ENCODE measurements at places on chromosomes 12 and 14.
A peak's percentile ranks its signal among the peaks of the same experiment; 100 is the strongest.

- DNase-seq: no peak
These were observed 142.6 kb upstream of the NCOR2 start for GRCh38 chr12:124709722-124710687.

DNA sequence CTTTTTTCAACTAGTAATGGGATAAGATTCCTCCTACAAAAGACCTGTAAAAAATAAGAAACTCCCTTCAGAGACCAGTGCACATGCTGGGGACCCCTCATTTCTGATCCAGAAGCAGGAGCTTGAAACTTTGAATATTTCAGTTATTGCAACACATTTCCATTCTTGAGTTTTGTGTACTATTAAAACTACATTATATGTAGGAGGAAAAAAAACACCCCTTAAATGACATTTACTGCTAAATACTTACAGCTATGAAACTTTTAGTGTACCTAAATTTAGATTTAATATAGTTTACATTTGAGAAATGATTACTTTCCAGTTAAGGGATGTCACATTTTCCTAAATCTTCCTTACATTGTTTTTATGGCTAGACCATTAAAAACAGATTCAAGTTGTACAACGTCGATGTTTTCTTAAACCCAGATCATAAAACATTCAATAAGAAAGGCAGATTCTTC, 4.1 kb downstream of the LRIG3 start:
- DNase-seq: no peak

DNA sequence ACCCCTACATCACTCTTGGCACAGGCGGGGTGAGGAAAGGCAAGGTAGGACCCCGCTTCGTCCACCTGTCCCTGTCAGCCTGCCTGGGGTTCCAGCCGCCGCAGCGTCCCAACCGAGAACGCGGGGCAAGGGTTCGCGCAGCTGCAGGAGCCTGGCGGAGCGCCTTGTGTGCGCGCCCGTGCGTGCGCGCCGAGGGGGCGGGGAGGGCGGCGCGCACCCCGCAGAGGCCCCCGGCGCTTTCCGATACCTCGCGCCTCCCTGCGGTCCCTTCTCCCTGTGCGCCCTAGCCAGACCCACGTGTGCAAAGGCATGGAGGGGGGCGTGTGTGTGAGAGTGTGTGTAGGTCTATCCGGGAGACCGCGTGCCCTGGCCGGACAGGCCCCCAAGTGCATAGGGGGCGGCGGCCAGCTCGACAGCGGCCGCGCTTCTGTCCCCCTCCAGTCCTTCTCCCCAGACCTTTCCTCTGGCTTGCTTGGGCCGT, 122.4 kb downstream of the TSPAN9 start:
- DNase-seq: no peak

- no peak for DNase-seq
These were observed 306.3 kb downstream of the ATP23 start for GRCh38 chr12:58247633-58248032.

DNA sequence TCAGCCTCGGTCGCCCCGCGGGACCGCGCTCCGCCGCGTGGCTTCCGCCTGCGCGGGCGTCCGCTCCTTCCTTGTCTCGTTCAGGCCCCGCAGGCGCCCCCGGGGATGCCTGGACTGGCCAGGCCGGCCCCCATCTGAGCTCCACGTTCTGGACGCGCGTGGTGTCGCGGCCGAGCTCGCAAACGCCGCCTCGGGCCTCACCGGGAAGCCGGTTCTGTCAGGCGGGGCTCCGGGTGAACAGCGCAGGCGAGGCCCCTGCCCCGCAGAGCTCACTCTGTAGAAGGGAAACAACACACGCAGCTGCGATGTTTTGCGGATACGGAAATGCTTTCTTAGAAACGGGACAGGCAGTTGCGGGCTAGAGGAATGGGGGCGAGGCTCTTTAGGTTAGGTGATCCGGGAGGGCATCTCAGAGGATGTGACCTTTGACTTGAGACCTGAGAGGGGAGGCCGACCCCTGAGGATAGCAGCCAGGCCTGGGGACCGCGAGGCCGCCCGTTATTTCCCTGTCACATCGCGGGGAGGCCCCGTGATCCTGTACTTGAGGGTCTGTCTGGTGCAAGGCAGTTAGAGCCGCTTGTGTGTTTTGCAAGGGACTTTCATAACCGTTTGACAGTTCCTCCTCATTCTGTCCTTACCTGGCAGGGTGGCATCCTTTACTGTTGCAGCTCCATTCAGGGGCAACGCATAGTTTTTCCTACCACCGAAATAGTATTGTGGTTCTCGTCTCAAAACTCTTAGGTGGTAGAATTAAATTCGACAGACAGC, 584 bp downstream of the VRK1 start:
- peak; percentile 69 for DNase-seq

GRCh38 chr14:33671556-33671955, 279.3 kb downstream of the EGLN3 start:
- DNase-seq: no peak

- no peak for DNase-seq
These were observed 78.3 kb downstream of the TSHR start for GRCh38 chr14:81033698-81034240.

- DNase-seq: no peak
These were observed 32.4 kb downstream of the HIGD1C start for GRCh38 chr12:50984586-50985298.

- DNase-seq: no peak
These were observed 31.1 kb downstream of the PLEKHH1 start for GRCh38 chr14:67564236-67564635.

- no peak for DNase-seq
These were observed 144.1 kb upstream of the WSCD2 start for GRCh38 chr12:107984973-107985372.

DNA sequence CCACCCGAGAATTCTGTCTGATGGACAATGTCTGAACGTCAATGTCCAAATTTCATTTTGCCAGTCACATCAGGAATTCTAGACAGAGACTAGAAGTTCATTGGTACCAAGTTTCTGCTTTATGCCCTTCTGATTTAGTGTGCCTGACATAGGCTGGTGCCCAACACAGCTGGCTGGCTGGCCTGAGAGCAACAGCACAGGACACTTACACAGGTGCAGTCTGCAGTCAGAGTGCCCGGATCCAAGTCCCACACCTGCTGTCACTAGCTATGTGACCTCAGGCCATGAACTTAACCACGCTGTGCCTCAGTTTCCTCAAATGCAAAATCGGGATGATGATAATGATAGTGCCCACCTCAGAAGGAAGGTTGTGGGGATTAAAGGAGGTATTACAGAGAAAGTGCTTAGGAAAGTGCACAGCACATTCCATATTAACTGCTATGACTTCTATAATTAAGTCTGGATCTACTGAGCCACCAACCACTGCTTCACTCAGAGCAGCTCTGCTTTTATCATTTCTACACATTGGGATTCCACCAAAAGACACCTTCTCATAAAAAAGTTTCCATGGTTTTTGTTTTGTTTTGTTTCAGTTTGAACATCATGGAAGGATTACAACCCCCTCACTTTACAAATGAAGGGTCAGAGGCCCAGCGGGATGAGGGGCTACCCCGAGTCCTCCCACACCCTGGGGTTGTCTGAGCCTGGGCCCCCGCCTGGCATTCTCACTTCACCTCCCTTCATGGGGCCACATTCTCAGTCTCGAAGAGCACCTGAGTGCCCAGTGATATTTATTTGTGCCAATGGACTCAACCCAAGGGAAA, 168.8 kb upstream of the BCL2L14 start:
- DNase-seq: no peak

- DNase-seq: no peak
These were observed 194.1 kb downstream of the MON2 start for GRCh38 chr12:62660756-62661155.

DNA sequence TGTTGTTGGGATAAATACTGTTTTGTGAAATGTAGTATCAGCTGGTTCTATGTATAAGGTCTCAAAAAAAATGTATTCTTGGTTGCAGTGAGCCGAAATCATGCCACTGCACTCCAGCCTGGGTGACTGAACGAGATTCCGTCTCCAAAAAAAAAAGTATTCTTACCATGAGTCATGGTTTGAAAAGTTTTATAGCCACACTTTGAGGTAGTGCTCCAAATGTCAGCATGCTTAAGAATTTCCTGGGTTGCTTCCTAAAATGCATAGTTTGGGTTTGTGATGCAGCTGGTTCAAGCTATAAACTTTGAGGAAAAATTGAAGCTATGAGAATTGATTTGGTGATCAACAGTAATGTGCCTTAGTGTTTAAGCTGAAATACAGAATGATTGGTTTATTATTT, 48.0 kb downstream of the ETNK1 start:
- DNase-seq: no peak

DNA sequence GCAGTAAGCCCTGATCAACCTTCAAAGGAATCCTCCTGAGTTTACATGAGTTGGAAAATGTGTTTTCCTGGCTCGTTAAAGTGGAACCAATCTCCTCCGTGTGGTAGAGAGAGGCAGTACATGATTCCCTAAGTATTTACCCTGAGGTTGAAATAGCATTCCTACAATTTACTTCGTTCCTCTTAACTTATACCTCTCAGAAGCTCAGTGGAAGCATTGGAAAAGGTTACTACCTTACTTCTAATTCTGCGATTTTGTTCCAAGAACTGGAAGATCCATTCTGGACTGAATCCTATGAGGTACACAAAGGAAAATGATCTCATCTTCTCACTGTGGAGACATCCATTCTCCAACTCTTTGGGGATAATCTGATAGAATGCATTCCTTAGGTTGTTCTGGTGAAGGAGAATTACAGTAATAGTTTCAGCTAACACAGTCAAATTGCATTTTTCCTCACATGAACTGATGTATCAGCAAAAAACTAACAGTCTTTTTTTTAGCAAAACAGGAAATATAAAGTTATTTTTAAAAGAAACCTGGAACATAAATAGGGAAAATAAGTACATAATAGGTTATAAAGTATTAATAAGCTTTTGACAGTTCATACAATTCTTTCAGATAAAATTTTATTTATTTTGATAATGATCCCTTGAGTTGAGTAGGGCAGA, 475.6 kb downstream of the PDZRN4 start:
- no peak for DNase-seq

GRCh38 chr12:69339999-69340398, 8.2 kb upstream of the LYZ start:
- DNase-seq: no peak

DNA sequence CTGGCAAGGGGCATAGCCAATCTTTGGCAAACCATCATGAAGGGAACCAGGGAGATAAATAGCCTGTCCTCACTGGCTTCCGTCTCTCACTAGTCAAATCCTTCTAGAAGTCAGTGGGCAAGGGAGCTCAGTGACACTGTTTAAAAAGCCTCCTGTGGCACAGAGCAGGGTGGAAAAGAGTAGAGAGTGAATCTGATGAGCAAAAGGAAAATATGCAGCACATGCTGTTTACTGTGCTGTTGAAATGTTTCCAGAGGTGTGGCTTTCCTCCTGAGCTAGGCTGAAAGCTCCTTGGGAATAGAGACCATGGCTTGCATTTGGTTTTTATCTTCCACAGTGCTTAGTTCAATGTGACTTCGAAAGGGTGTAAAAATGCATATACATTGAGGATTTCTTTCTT, 7.7 kb upstream of the DYRK2 start:
- DNase-seq: no peak

GRCh38 chr14:85475113-85475512, 54.8 kb upstream of the FLRT2 start:
- DNase-seq: no peak

GRCh38 chr12:94550964-94551363, 91.3 kb upstream of the CEP83 start:
- no peak for DNase-seq

DNA sequence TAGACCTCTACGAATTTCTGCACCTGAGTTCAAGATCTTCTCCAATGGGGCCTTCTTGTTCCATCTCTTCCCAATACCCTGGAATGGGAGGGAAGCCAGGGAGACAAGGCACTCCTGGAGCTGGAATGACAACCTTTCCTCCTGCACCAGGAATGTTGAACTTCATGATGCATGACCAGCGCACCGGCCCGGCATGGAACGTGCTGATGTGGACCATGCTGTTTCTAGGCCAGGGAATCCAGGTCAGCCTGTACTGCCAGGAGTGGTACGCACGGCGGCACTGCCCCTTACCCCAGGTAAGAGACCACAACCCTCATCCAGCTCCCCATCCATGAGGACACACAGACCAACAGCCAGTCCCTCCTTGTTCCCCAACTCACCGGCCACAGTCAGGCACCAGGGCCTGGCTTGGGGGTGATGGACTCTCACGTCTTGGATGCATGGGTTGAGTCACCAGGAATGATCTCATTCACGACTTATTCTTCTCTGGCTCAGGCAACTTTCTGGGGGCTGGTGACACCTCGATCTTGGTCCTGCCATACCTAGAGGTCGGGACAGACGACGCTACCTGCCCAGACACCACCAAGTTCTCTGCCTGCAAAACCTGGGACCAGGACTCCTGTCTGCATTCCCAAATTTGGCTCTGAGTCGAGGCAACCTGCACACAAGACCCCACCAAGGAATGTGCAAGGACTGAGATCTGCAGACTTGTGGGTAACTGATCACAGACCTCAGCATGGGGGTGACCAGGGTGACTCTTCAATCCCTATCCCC, 20.5 kb downstream of the SOAT2 start:
- DNase-seq: no peak

GRCh38 chr12:3641428-3642018, 111.4 kb downstream of the CRACR2A start:
- no peak for DNase-seq

DNA sequence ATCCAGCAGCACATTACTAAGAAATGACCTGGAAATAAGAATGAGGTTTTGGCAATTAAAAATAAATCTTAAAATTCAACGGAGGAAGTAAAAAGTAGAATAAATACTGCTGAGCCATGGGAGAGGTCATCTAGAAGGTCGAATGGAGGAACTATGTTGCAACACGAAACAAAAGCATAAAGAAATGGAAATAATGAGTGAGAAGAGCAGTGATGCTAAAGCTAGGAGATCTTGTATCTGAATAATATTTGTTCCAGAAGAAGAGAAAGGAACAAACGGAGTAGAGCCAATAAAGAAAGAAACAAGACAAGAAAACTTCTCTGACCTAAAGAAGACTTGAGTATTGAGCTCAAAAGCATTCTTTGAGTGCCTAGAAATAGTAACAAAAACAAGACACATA, 6.6 kb upstream of the KRT7 start:
- DNase-seq: no peak

GRCh38 chr12:69042970-69043369, 110.0 kb upstream of the CPM start:
- no peak for DNase-seq

DNA sequence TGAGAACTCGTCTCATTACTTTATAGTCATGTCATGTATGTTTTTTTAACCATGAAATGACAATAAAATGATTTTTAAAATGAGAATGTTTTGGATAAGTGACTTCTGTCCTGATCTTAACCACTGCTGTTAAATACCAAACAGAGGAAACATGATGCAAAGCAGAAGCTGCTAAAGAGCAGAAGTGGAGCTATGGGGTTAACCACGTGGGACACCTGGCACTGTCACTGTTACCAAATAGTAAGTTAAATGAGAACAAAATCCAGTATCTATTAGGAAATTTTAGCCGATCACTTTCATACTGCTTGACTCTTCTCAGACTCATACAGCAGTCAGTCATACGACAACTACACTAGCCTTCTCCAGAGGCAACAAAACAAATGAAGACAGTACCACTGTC, 82.4 kb downstream of the SCAF11 start:
- no peak for DNase-seq

- DNase-seq: no peak
These were observed 143.1 kb downstream of the RBM19 start for GRCh38 chr12:113823016-113823415.

GRCh38 chr14:99141236-99141635, 130.8 kb downstream of the BCL11B start:
- DNase-seq: no peak
